ENCODE measurements at places on chromosomes 16 and 17. TPM values are rescaled to one million over a fixed set of nuclear protein-coding genes. Genes with fewer than 3 reads are reported as not detected.

Gene DPEP3
- total RNA-seq: not detected

Gene MT1M
- not detected for total RNA-seq

Gene KRTAP3-1
- total RNA-seq: not detected

Gene IGF2BP1
- 10.0 TPM for total RNA-seq

Gene SLC35G6
- not detected for total RNA-seq

Gene CCL8
- not detected for total RNA-seq

Gene PSMD11
- 171 TPM for total RNA-seq

Gene OR3A2
- under 0.01 TPM for total RNA-seq

Gene CHST5
- total RNA-seq: not detected

Gene PRSS36
- 1.5 TPM for total RNA-seq

Gene SLC7A6OS
- 14.0 TPM for total RNA-seq

Gene KRT33A
- not detected for total RNA-seq

Gene TM4SF5
- not detected for total RNA-seq

Gene AATK
- 5.2 TPM for total RNA-seq

Gene CACNG1
- total RNA-seq: not detected

Gene DHRS7C
- total RNA-seq: not detected

Gene NAA60
- total RNA-seq: 27.5 TPM

Gene HS3ST4
- total RNA-seq: not detected

Gene C16orf96
- total RNA-seq: not detected

Gene ARL5C
- total RNA-seq: not detected

Gene PIK3R5
- not detected for total RNA-seq

Gene NUP93
- 87.1 TPM for total RNA-seq

Gene SLFN12L
- total RNA-seq: 0.15 TPM

Gene ASGR1
- 9.1 TPM for total RNA-seq

Gene SLC13A2
- total RNA-seq: not detected

Gene NTN3
- total RNA-seq: not detected

Gene MAP2K4
- total RNA-seq: 29.0 TPM

Gene PLK1
- 27.9 TPM for total RNA-seq

Gene SETD6
- 10.0 TPM for total RNA-seq

Gene NPIPB8
- not detected for total RNA-seq

Gene RAB34
- 137 TPM for total RNA-seq

Gene GDPD3
- total RNA-seq: 0.32 TPM

Gene SLC38A7
- 28.9 TPM for total RNA-seq

Gene SALL1
- total RNA-seq: not detected

Gene GUCY2D
- total RNA-seq: not detected

Gene KRT15
- total RNA-seq: 0.65 TPM

Gene SP2
- 0.30 TPM for total RNA-seq

Gene HCRT
- not detected for total RNA-seq

Gene TBX6
- total RNA-seq: under 0.01 TPM

Gene PIPOX
- 3.5 TPM for total RNA-seq

Data from epithelial cell of umbilical artery (primary cell).